HuH-7.5 (cell line): ENCODE measurements at places on chromosomes 16 and 17.

DNA sequence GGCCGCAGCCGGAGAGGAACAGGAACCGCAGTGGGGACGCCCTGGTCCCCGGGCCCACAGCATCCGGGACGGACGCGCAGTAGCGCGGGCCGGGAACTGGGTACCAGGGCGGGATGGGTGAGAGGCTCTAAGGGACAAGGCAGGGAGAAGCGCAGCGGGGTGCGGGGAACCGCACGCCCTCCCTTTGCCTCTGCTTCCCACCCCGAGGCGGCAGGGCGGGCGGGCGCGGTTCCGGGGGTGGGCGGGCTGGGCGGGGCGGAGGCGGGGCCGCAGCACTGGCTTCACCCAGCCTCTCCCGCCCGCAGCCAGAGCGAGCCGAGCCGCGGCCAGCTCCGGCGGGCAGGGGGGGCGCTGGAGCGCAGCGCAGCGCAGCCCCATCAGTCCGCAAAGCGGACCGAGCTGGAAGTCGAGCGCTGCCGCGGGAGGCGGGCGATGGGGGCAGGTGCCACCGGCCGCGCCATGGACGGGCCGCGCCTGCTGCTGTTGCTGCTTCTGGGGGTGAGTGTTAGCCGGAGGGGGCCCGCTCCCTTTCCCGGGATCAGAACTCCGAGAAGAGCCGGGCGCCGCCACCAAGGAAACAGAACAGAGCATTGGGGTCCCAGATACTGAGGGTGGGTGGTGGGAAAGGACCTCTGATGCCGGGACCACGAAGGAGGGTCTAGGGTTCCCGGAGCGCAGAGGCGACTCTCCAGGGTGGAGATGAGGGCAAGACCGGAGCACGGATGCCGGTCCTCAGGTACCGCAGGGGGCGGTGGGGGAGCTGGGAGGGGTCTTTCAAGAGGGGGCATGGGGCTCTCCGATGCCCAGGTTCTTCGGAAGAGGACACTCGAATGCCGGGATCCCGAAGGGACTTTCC is at the start of gene NGFR:
TSS of gene NGFR (plus strand) at position 308 of the 856 bp plus-strand sequence. CDS start at position 433, 125 bp downstream.
- peak; percentile 75 for DNase-seq

- peak; percentile 28 for DNase-seq
Measured at GRCh38 chr16:12271006-12271405, 294.5 kb downstream of the SNX29 start.

- DNase-seq, result no peak
Measured at GRCh38 chr16:26830428-26831127, 236.1 kb upstream of the C16orf82 start.

- no peak for DNase-seq
Measured at GRCh38 chr17:28182559-28182958, 136.4 kb upstream of the TMEM97 start.

GRCh38 chr17:21285164-21286065 is 904 bp downstream of the MAP2K3 start:
- DNase-seq, result no peak
